ENCODE measurements at places on chromosomes 1 and 21.

- no peak for DNase-seq
These were observed 64.3 kb downstream of the FYB2 start for GRCh38 chr1:56754708-56755479.

- DNase-seq: no peak
These were observed 80.6 kb upstream of the GFI1 start for GRCh38 chr1:92567211-92567868.

GRCh38 chr1:94100785-94101612 is 19.9 kb downstream of the ABCA4 start:
- no peak for DNase-seq

GRCh38 chr21:16194095-16194787 is 464.5 kb downstream of the USP25 start:
- peak; percentile 82 for DNase-seq

DNA sequence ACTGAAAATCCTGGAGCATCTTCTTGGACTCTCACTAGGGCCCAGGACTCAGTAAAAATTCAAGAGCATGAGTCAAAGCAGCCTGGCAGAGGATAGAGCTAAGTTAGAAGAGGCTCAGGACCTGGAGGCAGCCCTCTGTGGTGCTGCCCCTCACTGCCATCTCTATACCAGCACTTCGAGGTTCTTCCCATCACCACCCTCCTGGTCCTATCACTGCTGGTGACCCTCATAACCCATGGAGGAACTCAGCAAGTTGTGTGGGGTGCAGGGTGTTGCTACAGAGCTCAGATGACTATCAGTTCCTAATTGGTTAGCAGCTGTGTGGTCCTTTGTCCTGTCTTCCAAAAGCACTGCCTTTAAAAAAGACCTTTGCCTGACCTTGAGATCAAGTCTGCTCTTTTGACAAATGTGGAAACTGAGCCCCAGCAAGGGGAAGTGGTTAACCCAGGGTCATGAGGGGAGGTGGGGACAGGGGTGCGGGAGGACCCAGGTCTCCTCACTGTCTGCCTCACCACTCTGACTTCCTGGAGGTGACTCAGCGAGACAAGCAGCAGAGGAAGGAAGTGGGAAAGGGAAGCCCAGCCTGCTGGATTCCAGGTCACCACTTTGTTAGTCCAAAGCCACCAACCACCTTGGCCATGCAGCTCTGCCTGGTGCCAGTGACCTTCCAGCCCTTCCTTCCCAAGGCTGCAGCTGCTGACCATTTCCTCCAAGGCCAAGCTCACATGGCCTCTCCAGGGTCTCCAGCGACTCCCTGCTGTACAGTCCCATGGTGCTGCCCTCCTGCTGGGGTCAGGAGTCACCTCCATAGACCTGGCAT is 199.4 kb upstream of the EDN2 start:
- DNase-seq: no peak

- DNase-seq: no peak
These were observed 49.0 kb downstream of the SCCPDH start for GRCh38 chr1:246773213-246773641.

DNA sequence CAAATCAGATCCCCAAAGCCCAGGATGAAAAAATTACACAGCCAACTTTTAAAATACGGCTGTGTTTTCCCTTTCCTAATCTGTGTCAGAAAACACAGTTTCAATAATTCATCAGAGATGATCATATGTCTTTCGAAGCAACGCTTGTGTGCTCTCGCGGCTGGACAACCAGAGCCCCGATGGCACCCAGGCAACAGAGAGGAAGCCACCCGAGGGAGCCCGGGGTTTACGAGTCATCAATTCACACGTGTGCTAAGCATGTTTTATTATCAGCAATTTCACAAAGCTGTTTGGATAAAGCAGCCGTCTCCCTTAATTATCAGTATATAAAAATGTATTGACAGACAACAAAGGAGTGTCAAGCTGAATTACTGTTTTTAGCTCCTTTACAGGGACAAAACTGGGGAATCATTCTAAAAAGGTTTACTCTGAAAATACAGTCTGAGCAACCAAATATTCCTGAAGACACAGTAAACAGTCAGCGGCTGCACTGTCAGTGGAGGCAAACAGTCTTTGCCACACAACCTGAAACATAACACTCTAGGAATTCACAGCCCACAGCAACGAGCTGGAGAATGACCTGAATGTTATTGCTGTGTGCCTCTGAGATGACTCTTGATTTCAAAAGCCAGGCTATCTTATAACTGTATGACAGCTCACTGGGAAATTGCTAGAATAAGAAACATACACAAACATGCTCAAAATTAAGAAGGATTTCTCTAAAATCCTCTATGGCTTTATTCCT is 201.0 kb downstream of the SIPA1L2 start:
- no peak for DNase-seq

DNA sequence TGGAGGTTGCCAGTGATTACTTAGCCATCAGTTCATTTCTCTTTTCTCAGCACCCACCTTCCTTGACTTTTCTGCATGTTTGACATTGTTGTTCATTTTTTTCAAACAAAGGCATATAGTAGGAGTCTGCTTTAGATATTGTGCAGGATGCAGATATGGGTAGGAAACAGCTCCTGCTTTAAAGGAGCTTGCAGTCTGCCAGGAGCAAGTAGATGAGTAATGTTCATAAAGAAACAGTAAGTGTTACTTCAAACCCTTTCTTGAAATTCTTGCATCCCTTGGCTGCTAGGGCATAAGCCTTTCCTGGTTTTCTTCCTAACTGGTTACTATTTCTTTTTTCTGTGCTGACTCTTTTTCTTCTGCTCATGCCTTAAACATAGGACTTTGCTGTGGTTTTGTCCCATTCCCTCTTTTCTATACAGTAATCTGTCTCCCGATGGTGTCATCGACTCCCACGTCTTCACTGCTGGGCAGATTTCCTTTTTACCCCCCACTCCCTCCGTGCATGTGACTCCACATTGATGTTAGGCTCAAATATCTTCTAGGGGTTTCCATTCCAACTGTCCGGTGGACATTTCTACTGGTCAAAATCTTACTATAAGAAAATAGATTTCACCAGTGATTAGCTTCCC is 20.4 kb downstream of the PTGFRN start:
- no peak for DNase-seq

DNA sequence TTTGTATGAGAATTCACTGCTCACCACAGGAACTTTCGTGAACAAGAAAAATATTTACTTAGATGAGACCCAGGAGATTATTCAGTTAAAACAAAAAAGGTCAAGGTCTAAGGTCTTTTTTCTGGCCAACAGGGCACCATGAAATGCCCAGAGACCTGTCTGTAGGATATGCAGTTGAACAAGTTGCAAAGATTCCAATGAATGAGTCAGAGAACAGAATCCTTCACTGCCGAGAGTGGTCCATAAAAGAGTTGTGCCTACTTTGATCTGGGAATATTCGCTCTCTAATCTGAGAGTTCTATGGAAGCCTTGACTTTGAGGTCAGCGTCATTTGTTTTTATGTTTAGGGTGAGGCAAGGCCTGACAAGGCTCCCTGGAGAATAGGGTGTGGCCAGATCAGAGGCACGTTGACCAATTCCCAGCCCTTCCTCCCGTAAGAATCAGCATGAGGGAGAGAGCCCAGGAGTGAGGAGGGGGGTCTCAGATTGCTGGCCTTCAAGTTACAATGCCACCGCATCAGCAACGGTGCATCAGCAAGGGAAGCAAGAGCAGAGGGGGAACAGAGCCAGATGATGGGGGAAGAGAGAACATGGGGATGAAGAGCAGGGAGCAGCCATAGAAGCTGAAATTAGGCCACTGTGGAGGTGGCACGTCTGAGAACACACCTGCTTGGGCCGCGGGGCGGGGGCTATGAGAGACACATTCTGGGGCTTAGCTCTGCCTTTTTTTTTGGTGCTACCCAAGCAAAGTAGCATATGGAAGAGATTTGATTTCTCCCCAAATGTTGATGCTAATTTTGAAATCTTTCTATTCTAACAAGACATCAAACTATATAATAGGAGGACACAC is 206.4 kb upstream of the RAB4A start:
- no peak for DNase-seq

- DNase-seq: no peak
These were observed 9.7 kb upstream of the MYBPHL start for GRCh38 chr1:109316506-109316905.

DNA sequence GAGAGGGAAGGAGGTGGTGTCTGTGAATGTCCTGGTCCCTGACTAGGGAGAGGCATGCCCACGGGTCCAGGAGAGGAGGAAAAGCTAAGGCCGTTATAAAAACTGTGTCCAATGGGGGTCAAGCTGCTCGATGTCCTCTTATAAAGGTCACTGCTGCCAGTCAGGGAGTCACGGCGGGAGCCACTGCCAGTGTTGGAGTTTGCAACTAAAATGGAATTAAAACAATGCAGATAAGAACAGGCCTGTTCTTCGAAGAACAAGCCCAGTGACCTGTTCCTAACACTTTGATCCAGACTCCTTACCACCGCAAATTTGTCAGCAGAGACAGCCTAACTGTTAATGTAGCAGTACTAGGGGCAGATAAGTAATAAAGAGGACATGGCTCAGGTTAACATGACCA is 56.1 kb upstream of the SDC3 start:
- DNase-seq: no peak

- no peak for DNase-seq
These were observed 45.7 kb downstream of the CDCP2 start for GRCh38 chr1:54107131-54107530.

GRCh38 chr1:203052601-203053000 is 26.3 kb downstream of the PPFIA4 start:
- DNase-seq: no peak

- no peak for DNase-seq
These were observed 29.8 kb downstream of the ARNT start for GRCh38 chr1:150846473-150847146.

DNA sequence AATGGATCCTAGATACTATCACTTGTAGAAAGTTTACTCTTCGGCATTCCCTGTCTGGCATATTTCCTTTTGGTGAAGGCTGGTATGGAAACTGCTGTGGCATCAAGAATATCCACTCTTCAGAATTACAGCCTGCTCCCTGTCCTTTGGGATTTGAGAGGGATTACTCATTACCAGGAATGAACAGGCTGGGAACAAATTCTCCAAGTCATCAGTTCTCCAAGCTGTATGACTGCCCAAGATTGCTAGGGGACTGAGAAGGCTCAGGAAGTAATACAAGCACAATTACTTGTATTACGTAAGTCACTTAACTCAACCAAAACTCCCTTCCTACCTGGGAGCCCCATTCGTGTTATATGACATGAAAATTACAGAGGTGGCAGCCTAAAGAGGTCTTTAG is 49.6 kb downstream of the CD58 start:
- DNase-seq: no peak

GRCh38 chr1:221317537-221317936 is 424.4 kb downstream of the DUSP10 start:
- no peak for DNase-seq

- no peak for DNase-seq
These were observed 136.8 kb upstream of the SGIP1 start for GRCh38 chr1:66397192-66397591.

DNA sequence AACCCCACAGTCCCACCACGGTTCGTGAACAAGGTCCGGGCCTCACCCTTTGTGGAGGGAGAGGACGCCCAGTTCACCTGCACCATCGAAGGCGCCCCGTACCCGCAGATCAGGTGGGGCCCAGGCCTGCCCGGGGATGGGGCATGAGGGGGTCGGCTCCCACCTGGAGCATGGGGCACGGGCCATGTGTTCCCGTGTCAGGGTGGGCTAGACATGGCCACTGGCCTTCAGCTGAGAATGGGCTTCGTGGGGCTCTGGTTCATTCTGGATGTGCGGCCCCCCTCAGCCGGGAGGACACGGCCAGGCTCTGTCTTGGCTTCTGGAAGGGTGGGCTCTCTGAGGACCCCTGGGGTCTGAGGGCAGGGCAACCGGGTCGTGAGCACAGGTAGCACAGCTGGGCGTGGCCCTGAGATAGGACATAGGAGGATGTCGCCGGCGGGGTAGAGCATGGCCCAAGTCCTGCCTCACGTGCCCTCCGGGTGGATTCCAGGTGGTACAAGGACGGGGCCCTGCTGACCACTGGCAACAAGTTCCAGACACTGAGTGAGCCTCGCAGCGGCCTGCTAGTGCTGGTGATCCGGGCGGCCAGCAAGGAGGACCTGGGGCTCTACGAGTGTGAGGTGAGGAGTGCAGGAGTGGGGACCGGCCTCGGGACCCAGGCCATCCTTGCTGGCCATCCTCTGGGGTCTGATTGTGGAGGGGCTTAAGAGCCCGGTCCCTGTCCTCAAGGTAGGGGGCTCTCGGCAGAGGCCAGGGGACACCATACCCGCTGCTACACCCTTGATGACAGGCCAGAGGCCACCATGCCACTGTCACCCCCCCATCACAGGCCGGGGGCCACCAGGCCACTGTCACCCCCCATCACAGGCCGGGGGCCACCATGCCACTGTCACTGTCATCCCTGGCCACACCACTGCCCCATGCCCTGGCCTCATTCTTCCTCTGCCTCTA is 55.5 kb downstream of the TRIM11 start:
- no peak for DNase-seq

- DNase-seq: peak; percentile 57
These were observed 10.4 kb downstream of the LAMB3 start for GRCh38 chr1:209641832-209642172.

- DNase-seq: no peak
These were observed 67.0 kb upstream of the DIRAS3 start for GRCh38 chr1:68117416-68117815.

- DNase-seq: no peak
These were observed 765 bp upstream of the VPS45 start for GRCh38 chr1:150066838-150067183.

DNA sequence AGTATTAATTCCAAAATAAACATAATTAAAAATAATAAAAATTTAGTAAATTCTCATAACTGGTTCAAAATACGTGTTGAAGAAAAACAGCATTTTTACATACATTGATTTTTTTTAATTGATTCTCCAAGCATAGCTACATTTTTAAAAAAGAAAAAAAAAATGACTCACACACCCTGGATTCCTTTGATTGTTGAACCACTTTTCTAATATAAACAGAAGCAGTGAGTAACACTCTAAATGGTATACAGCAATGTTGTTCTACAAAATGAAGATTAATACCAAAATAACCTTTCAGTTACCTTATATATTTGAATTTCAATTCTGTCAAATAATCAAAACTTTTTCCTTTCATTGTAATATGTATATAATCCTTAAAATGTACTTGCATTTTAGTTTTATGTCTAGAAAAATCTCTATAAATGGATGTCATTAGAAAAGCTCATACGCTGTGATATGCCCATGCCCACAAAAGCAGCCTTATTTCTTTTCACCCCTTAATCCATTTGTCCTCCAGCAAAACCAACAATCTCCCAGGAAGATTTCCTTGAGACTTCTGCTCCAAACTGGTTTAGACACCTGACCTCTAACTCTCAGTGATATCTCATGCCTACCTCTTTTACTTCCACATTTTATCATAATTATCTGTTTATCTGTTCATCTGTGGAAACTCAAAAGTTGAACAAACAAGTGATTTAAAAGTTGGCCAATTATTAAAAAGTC is 246.4 kb upstream of the NR5A2 start:
- no peak for DNase-seq
